NCI-H460 (cell line): ENCODE measurements at places on chromosomes 16 and 17.

DNA sequence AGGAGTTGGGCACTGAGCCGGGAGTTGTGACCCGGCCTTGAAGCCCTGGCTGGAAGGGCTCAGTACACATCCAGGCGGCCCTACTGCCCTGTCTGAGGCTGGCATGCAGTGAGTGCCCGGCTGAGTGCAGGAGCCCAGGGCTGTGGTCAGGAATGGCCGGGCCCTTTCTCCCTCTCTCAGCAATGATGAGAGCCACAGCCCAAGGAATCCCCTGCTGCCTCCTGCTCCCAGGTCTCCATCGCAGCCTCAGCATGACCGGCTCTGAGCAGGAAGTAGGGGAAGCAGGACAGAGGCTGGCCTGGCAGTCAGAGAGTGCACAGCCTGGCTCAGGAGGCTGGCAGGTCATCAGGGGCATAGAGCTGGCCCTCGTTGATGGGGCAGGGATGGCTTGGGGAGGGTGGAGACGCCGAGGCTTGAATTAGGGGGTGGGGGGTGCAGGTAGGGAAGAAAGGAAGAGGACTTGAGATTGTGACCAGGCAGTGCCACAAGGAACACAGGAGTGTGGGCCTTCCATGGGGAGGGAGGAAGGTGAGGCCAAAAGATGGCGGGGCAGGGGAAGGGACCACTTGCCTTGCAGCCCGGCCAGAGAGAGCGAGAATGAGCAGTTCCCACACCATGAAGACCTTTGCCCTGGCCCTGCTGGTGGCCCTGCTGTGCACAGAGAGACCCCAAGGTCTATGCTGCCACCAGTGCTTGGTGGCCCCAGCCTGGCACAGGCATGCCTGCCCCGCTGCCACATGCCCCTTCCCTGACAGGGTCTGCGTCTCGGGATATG is 32.1 kb upstream of the KRT17 start:
- no peak for DNase-seq

DNA sequence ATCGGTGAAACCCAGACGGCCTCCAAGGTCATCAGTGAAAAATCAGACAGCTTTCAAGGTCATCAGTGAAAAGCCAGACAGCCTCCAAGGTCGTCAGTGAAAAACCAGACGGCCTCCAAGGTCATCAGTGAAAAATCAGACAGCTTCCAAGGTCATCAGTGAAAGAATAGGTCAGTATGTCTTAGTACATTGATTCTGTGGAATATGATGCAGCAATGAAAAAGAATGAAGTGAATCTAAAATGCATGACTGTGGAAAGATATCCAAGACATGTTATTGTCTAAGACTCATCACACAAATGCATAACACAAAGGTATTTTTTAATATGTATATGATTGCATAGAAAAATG is 72.5 kb downstream of the CMIP start:
- DNase-seq, result no peak

DNA sequence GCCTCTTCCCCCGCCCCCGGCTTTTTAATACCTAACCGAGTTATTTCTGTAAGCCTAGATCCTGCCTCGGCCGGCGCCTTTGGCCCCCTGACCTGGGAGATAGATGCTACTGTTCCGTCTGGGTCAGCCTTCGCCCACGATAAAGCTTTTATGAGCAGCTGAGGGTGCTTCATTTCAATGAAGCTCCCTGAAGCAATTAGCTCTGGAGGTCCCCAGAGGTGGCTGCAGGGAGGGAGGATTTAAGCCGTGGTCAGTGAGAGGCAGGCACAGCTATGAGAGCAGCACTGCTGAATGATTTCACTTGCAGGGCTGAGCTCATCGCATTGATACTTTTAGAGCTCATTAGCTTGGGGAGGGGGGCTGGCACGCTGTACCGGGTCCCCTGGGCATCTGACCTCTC is 89.4 kb downstream of the RPA1 start:
- DNase-seq, result no peak

DNA sequence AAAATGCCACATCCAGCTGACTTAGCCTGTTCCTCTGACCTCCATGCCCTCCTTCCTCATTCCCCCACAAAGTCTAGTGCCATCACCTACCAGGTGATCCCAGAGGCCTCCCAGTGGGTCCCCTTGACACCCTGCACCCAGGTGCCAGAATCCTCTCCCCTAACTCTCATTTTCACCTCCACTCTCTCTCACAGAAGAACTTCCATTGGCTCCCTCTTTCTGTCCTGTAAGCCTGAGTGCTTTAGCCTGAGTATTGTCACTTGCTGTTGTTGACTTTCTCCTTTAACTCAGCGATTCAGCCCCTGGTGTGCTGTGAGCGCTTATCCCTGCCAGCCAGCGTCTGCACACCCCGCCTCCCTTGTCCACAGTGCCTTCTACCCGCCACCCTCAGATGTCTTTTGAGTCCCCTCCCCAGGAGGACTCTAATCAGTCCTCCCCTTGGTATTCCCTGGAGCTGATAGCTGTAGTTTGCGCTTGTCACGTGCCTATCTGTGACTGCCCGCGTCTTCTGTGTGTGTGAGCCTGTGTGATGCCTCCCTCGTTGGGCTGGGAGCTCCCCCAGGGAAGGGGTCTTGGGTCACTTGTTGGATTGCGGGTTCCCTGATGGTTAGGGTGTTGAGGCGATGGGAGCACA is 31.9 kb downstream of the ARHGAP23 start:
- DNase-seq, result no peak

GRCh38 chr16:10600782-10601443 is 20.5 kb upstream of the EMP2 start:
- DNase-seq, result no peak
